Central memory CD8-positive, alpha-beta T cell (primary cell): ENCODE measurements at places on chromosomes 12 and 14.
A peak's percentile ranks its signal among the peaks of the same experiment; 100 is the strongest.

GRCh38 chr12:53099071-53099882 is 1.8 kb downstream of the IGFBP6 start:
- peak; percentile 80 for DNase-seq

DNA sequence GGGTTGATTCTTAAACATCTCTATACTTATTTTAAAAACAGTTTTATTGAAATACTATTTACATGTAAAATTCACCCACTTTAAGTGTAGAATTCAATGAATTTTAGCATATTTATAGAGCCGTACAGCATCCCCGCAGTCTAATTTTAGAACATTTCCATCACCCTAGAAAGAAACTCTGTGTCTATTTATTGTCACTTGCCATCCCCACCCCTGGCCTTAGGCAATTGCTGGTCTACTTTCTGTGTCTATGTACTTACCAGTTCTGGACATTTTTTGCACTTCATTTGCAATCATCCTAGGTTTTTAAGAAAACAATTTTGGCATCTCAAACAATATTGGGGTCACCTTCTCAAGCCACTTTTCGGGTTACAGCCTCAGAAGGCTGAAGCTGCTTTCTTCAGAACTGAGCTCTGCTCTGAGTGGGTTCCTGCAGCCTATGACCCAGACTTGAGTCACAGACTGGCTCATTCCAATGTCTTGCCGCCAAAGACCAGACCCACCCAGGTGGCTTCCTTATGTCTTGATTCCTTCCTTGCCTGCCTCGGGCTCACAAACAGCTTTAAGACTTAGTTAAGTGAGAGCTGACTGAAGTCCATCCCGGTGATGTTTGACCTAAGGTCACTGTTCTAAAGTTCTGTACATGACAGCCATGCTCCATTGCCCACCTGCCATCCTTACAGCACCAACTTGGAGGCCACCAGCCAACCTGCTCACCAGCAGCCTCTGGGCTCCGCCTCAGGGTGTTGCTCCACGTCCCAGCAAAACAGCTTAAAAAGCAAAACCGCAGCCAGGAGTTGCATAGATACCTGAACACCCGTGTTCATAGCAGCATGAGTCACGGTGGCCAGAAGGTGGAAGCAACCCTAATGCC is 131.5 kb downstream of the CHST11 start:
- DNase-seq: no peak

GRCh38 chr12:3313066-3313465 is 177.9 kb upstream of the PRMT8 start:
- no peak for DNase-seq

GRCh38 chr14:32508281-32508680 is 179.2 kb downstream of the AKAP6 start:
- no peak for DNase-seq

GRCh38 chr12:51320311-51320694 is 3.7 kb downstream of the BIN2 start:
- DNase-seq: no peak

DNA sequence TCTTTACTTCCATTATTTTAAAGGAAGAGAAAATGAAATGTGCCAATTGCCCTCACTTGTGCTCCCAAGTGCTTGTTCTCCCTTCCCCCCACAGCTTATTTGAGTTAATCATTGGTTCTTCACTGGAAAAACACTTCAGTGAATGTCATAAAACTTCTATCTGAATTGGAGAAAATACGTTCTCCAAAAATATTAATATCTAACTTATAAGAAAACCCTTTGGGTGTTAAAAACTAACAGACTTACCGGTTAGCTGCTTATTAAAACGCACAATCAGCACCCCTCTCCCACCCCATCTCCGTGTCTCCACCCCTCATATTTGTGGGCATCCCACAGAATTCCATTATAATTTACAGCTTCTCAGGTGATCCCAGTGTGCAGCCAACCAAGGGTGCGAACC is 31.7 kb downstream of the PLEKHA5 start:
- no peak for DNase-seq

DNA sequence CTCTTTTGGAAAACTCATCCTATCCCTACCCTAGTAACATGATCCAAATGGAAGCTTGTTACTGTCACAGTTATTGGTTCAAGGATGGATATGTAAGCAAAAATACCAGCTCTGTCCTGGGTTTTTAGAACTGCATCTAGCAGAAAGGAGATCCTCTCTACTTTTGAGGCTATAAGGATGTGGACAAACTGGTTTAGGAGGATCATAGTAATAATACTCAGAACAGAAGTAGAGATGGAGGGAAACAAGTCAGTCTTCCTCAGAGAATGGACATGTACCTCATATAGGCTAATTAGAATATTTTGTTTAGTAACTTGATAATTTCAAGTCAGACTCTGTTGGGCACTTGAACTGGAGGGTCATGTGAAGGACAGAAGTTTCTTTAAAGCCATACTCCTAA is 26.6 kb downstream of the FUT8 start:
- DNase-seq: no peak

- DNase-seq: no peak
These were observed 68.7 kb upstream of the STXBP6 start for GRCh38 chr14:25118671-25119070.

GRCh38 chr14:89681086-89682018 is 264.3 kb upstream of the FOXN3 start:
- no peak for DNase-seq

GRCh38 chr14:74348735-74349463 is 628 bp downstream of the VRTN start:
- DNase-seq: no peak

- no peak for DNase-seq
These were observed 357.0 kb downstream of the CACNA1C start for GRCh38 chr12:2409656-2410265.

- DNase-seq: no peak
These were observed 194.3 kb downstream of the CPNE8 start for GRCh38 chr12:38711054-38711453.

DNA sequence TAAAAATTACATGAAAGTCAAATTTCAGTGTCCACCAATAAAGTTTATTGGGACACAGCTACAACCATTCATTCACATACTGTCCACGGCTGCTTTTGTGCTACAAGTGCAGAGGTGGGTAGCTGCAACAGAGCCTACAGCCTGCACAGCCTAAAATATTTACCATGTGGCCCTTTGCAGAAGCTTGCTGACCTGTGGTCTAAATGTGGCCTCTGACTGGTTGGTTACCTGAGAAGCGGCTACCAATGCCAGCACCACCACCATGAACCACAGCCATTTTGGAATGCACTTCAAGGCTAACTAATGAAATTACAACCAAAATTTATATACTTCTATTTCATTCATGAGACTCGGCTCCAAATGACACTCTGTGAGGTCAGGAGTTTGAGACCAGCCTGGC is 58.6 kb downstream of the NT5DC3 start:
- no peak for DNase-seq

DNA sequence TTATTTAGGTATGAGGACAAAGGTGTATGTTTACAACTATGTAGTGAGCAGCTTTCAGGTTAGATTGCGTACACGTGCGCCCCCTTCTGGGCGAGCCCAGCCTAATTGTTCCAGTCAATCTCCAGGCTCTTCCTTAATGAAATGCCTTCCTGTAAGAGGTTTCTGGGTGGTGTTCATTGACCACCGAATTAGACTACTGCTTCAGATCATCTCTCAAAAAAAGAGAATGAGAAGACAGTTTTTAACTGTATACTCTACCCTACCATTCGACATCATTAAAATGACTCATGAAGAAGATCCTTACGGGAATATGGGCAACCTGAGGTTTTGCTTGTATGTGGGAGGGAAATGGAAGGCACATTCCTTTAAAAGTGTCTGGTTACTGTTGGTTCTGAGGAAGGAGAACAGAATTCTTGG is 2.1 kb downstream of the LUM start:
- no peak for DNase-seq

GRCh38 chr12:100612606-100613005 is 39.1 kb downstream of the GAS2L3 start:
- DNase-seq: no peak

GRCh38 chr14:23076785-23077408 is 18.0 kb downstream of the ACIN1 start:
- peak; percentile 14 for DNase-seq
